ENCODE measurements at places on chromosomes 5 and 9.

GRCh38 chr9:34642679-34643078 lies 3.8 kb upstream of the GALT start:
- DNase-seq, result no peak

DNA sequence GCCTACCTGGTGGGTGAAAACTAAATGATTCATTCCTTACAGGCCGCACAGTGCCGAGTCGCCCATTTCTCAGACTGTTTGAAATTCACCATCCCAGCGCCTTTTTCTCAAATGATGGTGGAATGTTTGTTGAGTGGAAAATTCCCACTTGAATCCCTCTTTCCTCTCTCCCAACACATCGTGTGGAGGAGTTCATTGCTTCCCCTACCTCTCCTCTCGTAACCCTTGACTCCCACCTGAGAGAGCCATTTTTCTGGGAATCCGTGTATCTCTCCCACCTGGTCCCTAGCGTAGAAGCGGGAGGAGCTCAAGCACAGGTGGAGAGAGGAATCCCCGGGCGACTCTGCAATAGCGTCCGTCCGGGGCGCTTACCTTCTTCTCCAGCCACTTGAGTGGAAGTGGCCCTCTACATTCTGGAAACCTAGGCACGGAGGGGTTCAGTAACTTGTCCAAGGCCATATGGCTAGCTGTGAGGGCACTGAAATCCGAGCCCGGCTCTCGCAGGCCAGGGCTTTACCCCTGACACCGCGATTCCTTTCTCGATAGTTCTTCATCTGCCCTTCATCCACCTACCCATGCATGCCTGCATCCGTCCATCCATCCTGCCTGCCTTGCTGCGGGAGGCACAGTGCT lies 683 bp downstream of the OSMR start:
- no peak for DNase-seq

GRCh38 chr5:78537821-78538220 lies 110.8 kb downstream of the LHFPL2 start:
- DNase-seq, result no peak

- no peak for DNase-seq
Observed at GRCh38 chr5:72486371-72486770, 20.8 kb downstream of the ZNF366 start.

GRCh38 chr5:155886311-155887031 lies 440.5 kb upstream of the SGCD start:
- DNase-seq, result no peak

DNA sequence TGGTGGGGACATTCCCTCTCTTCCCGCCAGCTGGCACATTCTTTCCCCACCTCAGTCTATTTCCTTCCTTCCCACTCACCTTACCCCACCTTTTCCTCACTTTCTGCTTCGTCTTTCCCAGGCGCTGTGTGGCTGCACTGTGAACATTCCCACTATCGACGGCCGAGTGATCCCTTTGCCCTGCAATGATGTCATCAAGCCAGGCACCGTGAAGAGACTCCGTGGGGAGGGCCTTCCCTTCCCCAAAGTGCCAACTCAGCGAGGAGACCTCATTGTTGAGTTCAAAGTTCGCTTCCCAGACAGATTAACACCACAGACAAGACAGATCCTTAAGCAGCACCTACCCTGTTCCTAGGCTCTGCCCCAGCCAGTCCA lies 7.3 kb downstream of the DNAJB5 start:
- DNase-seq, result no peak

- DNase-seq, result no peak
Observed at GRCh38 chr5:53303105-53303504, 177.3 kb upstream of the FST start.

- no peak for DNase-seq
Observed at GRCh38 chr5:109529987-109530386, 120.2 kb upstream of the PJA2 start.

- no peak for DNase-seq
Observed at GRCh38 chr9:133713150-133713959, 24.8 kb downstream of the SARDH start.

- DNase-seq, result no peak
Observed at GRCh38 chr5:31479706-31480105, 52.2 kb downstream of the DROSHA start.

DNA sequence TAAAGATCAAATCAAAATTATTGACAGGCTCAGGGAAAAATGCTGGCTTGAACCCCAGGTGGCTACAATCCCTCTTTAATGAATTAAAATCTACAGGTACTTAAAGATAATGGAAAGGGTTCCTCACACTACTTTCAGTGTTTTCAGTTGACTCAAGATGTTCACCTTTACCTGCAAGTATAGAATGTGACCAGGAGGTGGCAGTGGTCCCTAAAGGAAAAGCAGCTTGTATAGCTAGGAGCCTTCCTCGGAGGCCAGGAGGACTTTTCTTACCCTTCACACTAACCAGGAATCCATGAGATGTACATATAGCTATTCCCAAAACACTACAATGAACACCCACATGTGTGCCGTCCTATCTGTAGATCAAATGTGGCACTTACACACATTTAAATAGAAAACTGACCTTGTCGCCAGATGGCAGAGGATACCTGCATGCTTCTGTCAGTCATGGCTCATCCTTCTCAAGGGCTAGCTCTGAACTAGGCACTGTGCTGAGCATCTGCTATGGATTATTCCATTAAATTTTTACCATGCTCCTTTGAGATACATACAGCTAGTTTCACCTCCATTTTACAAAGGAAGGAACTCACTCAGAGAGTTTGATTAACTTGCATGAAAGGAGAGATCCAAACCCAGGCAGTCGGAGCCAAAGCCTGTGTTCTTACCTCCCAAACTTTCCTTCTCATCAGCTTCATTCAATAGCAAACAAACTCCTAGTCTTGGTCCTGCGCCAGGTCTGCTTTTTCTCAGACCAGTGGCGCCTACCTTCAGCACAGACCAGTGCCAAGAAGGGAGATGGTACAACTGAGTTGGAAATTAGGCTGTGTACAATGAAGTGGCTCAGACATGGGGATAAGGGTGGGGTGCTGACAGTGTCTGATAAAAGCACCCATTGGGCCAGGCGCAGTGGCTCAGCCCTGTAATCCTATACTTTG lies 24.5 kb downstream of the C9orf152 start:
- DNase-seq, result peak; percentile 7

GRCh38 chr5:96004087-96004486 lies 42.4 kb upstream of the ELL2 start:
- no peak for DNase-seq

- DNase-seq, result no peak
Observed at GRCh38 chr5:143516249-143516648, 112.8 kb upstream of the NR3C1 start.

- no peak for DNase-seq
Observed at GRCh38 chr5:97923496-97923895, 740.4 kb upstream of the RIOK2 start.

DNA sequence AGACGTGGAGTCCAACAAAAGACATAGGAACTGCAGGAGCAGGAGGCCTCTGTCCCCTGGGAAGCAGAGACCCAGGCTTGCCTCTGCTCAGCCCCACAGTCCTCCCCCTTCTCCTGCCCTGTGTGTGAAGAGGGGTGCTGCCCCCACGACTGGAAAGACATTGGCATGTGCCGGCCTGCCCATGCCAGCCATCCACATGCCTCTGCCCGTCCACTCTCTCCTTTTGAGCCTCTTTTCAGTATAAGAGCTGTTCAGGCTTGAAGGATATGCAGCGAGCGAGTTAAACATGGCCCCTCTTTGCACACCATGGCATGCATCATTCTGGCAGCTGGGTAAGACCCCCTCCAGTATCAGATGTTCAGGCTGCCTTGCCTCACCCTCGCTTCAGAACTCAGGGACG lies 159.7 kb upstream of the OTULINL start:
- no peak for DNase-seq

DNA sequence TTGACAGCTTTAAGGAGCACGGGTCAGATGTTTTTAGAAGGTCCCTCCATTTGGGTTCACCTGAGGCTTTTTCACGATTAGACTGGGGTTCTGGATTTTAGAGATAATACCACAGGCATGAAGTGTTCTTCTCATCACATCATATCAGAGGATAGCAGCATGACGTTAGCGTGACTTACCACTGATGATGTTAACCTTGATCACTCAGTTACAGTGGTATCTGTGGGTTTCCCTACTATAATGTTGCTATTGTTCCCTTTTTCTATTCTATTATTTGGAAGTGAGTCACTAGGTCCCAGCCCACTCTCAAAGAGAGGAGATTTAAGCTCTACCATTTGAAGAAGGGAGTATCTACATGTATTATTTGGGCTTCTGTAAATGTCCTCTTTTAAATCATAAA lies 300.0 kb downstream of the MAST4 start:
- DNase-seq, result no peak

GRCh38 chr5:41416336-41416735 lies 94.1 kb downstream of the PLCXD3 start:
- no peak for DNase-seq

GRCh38 chr5:95081500-95081960 lies 203.4 kb downstream of the MCTP1 start:
- peak; percentile 7 for DNase-seq

DNA sequence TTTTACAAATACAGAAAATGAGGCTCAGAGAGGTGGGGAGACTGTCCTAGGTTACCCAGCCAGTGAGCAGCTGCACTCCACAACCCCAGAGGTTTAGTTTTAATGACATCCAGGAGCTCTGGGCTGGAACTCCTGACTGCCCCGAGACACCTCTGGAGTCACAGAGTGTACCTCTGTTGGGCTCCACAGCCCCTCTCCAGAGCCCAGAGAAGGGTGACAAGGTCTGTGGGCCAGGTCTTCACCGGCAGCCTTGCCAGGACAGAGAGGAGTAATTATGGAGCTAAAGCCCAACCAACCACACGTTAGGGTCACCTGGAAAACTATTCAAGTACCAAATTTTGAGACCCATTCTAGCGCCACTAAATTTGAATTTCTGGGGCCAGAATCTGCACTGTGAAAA lies 11.1 kb downstream of the CDX1 start:
- DNase-seq, result no peak

GRCh38 chr5:158051036-158051435 lies 192.1 kb upstream of the CLINT1 start:
- DNase-seq, result no peak

GRCh38 chr9:133378408-133378962 lies 2.3 kb downstream of the STKLD1 start:
- DNase-seq, result no peak

DNA sequence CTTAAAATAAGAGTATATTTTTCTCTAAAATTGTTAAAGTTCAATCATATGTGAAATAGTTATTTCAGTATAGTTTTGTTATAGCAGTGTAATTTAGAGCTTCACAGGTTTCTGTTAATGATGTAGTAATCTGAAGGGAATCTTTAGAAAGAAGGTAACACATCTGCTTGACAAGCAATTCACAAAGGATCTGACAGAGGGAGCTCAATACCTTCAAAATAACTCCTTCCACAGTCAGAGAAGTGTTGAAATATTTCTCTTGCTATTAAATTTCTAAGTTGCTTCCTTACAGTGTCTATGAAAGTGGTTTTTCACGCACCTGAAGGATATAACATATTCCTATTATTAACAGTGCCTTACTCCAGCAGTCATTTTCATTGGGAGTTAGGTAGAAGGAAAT lies 44.9 kb downstream of the SLC25A51 start:
- no peak for DNase-seq

- no peak for DNase-seq
Observed at GRCh38 chr5:143986516-143987212, 174.7 kb downstream of the HMHB1 start.

DNA sequence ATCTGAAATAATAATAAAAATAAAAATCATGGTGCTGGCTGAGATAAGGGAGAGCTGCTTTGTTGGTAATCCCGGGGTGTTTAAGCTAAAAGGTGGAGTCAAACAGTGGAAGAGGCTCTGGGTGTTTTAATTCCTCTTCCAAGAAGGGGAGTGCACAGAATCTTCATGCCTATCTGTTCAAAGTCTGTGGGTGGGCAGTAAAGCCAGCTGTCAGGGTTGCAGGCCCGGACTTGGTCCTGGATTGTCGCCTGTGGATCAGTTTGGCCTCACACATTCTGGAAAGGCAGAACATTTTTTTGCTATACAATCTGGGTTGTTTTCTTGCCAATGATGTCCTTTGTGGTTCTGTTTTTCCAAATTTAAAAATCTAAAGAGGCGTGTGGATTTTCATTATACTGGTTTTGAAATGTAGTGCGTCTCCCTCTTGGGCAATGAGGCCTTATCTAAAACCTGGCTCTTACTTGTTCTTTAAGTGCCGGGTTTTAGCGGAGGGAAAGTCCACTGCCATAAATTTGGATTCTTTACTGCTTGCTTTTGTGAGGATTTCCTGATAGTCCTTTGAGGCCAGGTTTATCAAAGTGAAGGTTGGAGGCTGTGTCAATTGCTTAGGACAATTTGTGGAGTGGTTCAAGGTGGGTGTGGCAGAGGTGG lies 5.8 kb downstream of the ANKDD1B start:
- DNase-seq, result no peak

DNA sequence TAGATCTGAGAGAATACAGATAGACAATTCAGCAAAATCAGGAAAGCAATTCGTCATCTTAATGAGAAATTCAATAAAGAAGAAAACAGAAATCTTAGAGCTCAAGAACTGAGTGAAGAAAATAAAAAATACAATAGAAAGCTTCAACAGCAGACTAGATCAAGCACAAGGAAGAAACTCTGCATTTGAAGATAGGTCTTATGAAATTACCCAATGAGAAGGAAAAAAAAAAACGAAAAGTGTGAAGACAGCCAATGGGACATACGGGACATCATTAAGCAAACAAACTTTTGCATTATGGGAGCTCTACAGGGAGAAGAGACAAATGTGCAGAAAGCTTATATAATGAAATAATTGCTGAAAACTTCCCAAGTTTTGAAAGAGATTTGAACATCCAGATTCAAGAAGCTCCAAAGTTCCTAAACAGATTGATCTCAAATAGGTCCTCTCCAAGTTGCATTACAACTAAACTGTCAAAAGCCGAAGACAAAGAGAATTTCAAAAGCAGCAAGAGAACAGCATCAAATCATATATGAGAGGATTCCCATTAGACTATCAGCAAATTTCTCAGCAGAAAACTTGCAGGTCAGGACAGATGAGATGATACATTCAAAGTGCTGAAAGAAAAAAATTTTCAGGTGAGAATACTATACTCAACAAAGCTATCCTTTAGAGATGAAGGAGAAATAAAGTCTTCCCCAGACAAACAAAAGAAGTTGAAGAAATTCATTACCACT lies 10.8 kb upstream of the RLN2 start:
- no peak for DNase-seq

GRCh38 chr5:125496393-125496792 lies 750.0 kb upstream of the ZNF608 start:
- no peak for DNase-seq

DNA sequence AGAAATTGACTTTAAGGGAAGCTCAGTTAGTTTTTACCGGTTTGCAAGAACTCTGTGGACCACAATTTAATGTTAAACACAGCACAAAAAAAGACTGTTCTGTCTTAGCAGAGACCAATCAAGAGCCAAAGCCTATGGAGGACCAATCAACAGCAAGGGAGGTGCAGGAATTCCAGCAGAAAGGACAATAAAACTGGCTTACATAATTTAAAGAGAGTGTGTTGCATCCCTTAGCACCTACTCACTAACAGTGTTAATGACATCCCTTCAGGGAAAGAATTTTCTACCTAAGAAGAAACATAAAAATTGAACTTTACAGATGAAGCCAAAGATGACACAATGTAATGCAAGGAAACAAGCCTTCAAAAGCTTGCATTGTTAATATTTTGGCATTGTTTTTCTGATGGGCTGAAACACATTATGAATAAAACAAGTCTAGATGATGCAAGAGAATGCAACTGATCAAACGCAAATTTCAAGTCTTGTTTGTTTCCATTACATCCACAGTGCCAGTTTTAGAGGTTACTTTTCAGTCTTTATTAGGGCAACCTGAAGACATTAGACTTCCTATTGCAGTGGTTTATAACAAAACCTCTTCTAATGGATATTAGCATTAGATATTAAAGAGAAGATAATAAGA lies 111.3 kb upstream of the FST start:
- no peak for DNase-seq
